ENCODE measurements at places on chromosomes 5 and 9. TPM values are rescaled to one million over a fixed set of nuclear protein-coding genes. Genes with fewer than 3 reads are reported as not detected.

The NEURL1B gene
- 12.7 TPM for total RNA-seq

The MAPKAP1 gene
- 73.0 TPM for total RNA-seq

The MUSK gene
- total RNA-seq: not detected

The LEAP2 gene
- 0.84 TPM for total RNA-seq

The KDM3B gene
- total RNA-seq: 47.6 TPM

The KCNIP1 gene
- not detected for total RNA-seq

The PCDHB10 gene
- total RNA-seq: 1.0 TPM

The POU5F2 gene
- total RNA-seq: 3.2 TPM

The EFNA5 gene
- total RNA-seq: 13.0 TPM

The PCDHA11 gene
- 1.2 TPM for total RNA-seq

The SPATA31D1 gene
- not detected for total RNA-seq

The IL33 gene
- total RNA-seq: 60.2 TPM

The FOXD1 gene
- not detected for total RNA-seq

The FBXL17 gene
- total RNA-seq: 19.8 TPM

The GFRA3 gene
- 1.3 TPM for total RNA-seq

The SLC36A3 gene
- total RNA-seq: not detected

The BOD1 gene
- total RNA-seq: 59.9 TPM

The CORO2A gene
- total RNA-seq: 2.9 TPM

The CDH10 gene
- not detected for total RNA-seq

The PCDHGB3 gene
- total RNA-seq: 2.5 TPM

The FAM81B gene
- total RNA-seq: not detected

The TRPM3 gene
- total RNA-seq: 1.1 TPM

The EXOC3 gene
- total RNA-seq: 50.0 TPM

The TLE1 gene
- total RNA-seq: 79.9 TPM

The SOHLH1 gene
- not detected for total RNA-seq

All from omental fat pad (tissue), 4 donors.